ENCODE measurements at places on chromosomes 16 and 17.

DNA sequence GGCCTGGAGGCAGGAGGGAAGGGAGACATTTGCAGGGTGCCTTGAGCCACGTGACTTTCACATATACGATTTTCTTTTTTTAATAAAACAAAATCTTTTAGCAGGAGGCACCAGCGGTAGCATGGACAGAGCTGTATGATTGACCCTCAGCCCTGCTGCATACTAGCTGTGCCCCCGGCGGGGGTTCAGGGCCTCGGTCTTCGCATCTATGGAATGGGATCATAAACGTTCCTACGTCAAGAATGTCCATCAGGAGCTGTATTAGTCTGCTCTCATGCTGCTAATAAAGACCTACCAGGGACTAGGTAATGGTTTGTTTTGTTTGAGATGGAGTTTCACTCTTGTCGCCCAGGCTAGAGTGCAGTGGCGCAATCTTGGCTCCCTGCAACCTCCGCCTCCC lies 27.2 kb downstream of the SLC38A8 start:
- no peak for DNase-seq

GRCh38 chr16:55574811-55575210 lies 8.3 kb downstream of the CAPNS2 start:
- DNase-seq: no peak

DNA sequence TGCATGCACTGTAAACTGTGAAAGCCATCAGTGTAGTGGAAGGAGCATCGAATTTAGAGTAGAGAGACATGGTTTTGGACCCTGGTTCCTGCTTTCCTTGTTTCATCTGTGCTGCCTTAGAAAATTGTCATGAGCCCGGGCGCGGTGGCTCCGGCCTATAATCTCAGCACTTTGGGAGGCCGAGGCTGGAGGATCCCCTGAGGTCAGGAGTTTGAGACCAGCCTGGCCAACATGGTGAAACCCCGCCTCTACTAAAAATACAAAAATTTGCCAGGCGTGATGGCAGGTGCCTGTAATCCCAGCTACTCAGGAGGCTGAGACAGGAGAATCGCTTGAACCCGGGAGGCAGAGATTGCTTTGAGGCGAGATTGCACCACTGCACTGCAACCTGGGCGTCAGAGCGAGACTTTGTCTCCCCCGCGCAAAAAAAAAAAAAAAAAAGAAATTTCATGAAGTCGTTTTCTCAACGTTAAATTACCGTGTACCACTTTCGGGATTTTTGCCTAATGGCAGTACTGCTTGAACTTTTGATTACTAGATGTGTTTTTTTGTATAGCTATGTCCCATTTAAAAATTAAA lies 912 bp downstream of the COQ7 start:
- DNase-seq: no peak

- DNase-seq: no peak
These were observed 41.4 kb upstream of the MMP2 start for GRCh38 chr16:55437625-55438024.

DNA sequence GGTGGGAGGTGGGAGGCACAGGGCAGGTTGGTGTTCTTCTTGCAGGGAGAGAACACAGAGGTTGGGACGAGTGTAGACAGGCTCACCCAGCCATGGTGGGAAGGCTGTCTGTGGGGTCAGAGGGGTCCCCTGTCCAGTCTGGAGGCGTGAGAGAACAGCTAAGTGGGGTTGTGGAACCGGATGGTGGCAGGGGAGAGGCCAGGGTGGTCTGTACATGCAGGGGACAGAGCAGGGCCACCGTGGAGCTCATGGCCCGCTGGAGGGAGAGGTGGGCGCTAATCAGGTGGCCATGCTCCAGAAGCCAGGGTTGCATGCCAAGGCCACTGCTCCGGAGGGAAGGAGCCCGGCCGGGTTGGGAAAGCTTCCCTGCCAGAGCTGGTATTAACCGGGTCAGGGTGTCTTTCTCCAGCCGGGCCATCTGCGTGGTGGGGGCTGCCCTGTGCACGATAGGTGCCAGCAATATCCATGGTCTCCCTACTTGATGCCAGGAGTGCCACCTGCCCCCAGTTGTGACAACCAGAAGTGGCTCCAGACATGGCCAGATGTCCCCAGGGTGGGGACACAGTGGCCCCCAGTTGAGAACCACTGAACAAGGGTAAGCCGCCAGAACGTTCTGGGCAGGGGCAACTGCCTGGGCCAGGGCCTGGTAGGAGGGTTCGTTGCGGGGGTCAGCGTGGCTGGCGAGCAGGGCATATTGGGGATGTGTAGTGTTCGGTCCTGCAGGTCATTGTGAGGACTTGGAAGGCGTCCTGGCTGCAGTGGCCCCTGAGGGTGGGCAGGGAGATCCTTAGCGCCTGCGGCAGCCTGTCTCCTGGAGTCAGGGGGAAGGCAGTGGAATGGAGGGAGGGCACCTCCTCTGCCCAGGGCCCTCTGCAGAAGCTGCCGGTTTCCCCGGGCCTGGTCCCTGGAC lies 5.1 kb downstream of the SNN start:
- no peak for DNase-seq

DNA sequence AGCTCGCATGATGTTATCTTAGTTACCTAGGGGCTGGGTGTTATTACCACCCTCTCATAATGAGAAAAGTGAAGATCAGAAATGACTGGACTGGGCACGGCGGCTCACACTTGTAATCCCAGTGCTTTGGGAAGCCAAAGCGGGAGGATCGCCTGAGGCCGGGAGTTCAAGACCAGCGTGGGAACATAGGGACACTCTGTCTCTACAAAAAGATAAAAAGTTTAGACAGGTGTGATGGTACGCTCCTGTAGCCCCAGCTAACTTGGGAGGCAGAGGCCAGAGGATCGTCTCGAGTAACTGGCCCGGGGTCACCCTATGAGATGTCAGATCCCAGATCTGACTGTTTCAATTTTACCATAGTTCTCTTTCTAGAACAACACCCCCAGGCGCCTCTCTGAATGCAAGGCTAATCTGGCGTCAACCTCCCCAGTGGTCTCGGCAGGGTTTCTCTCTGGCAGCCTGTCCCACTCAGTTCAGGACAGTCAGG lies 1.9 kb upstream of the CCDC102A start:
- DNase-seq: no peak

- no peak for DNase-seq
These were observed 32.1 kb downstream of the PRKAR1A start for GRCh38 chr17:68544111-68544915.

DNA sequence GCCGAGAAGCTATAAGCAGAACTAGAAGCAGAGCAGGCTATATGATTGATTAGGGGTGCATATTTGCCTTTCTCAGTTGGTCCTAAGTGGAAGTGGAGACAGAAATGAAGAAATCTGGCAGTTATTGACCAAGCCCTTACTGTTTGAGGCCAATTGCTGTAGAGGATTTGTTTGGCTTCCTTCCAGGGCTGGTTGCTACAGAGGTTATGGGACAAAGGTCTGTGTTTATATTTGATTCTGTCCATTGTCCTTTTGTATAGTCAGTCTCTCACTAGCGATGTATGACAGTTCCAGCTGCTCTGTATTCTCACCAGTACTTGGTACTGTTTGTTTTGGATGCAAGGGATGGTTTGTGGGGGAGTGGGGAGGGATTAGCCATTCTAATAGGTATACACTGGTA lies 7.3 kb upstream of the ALOX15 start:
- no peak for DNase-seq

- DNase-seq: no peak
These were observed 241.1 kb downstream of the PRKCA start for GRCh38 chr17:66543526-66543925.

DNA sequence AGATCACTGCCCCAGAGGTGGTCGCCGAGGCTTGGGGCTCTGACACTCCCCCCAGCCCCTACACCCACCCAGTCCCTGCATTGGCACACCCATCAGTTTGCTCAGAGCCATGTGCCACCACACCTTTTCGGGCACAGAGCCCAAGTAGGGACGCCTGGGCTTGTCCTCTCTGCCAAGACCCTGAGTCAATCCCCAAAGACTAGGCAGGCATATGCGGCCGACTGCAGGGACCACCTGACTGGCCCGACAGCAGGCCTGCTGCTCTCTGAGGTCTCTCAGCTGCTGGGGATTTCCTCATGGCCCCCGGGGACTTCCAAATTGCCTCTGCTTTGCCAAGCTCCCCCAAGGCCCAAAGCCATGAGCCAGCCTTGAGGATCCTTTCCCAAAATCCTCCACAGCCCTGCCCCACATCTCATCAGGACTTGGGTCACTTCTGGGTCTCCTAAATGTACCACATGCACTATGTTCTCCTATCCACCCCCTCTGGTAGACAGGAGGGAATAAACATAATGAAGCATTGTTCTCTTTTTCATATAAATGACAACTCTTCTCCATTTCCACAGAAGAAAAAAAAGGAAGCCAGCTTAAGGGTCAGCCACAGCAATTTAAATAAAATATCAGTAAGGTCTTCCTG lies 30.6 kb downstream of the MYO18A start:
- DNase-seq: no peak
